Activated CD4-positive, CD25-positive, alpha-beta regulatory T cell (primary cell): ENCODE measurements at places on chromosomes 4 and X.
A peak's percentile ranks its signal among the peaks of the same experiment; 100 is the strongest.

DNA sequence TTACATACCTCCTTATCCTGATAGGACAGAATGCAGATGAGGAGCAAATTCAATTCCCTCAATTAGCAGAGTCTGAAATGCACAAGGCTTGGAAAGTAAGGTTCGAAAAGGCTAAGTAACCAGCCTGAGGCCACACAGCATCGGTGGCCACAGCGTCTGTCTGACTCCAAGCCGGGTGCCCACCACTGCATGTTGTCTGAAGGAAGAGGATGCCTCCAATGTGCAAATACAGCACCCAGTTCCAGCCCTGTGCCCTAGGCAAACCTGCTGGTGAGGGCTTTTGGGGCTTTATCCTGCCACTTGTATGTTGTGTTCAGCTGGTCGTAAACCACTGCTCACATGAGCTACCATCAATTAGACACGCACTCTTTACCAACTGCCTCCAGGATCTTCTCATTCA lies 48.6 kb upstream of the PPP2R2C start:
- DNase-seq, result no peak

DNA sequence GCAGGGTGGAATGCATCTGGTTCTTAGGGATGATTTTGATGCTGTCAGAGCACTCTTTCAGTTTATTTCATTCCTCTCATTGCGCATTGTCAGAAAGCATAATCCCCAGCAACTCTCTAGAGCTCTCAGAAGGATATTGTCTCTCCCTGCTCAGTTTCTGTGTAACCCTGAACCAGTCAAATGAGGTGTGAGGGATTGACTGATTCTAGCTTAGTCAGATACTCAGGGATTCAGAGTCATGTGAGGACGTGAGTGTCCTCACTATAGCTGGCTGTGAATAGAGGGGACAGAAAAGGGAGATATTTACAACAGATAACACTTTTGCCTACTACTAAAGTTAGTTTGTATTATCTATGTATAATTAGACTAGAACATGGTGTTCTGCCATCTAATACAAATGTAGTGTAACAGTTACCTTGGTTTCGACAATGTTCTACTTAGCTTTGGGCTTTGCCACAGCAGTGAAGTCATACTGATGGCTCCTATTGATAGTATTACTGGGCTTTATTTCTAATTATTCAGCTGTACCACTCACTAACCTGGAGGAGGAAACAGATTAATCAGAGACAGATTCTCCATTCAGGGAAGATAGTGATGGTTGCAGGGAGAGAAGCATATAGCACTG lies 19.5 kb downstream of the AP1AR start:
- no peak for DNase-seq

- no peak for DNase-seq
Measured at GRCh38 chr4:81352446-81352835, 119.3 kb downstream of the RASGEF1B start.

GRCh38 chr4:55218041-55218440 lies 92.6 kb upstream of the KDR start:
- DNase-seq, result no peak

GRCh38 chrX:12011075-12011474 lies 127.2 kb upstream of the FRMPD4 start:
- DNase-seq, result no peak

DNA sequence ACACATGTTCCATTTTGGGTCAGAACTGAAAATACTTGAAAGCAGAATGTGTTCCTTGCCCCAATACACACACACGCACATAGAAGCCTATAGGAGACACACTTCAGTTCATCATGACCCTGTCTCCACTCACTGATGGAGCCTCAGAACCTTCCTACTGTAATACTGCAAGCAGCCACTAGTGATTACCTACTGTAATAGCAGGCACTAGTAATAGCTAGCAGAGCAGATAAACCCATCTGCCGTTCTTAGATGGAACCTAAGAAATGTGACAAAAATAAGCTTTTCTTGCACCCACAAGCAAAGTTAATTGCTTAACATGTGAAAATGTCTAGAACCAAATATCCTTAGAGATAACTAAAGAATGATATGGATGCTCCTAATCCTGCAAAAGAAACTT lies 13.6 kb downstream of the AMTN start:
- DNase-seq, result no peak

DNA sequence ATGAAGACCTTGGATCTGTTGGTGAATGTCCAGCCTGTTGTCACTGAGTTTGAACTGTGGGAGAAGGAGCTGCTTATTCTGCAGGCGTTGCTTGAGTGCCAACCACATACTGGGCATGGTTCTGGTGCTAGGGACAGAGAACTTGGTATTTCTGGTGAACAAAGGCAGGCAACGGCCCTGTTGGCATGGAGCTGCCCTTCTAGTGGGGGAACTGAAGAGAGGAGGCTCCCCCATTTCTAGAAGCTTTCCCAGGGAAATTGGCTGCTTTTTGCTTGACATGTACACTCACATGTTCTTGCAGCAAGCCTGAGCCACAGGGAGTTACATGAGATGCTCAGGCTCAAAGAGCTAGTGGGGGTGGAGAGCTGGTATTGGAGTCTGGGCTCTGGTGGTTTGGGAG lies 8.9 kb upstream of the CD38 start:
- DNase-seq, result no peak

- no peak for DNase-seq
Measured at GRCh38 chr4:116055857-116056827, 942.7 kb upstream of the NDST4 start.

DNA sequence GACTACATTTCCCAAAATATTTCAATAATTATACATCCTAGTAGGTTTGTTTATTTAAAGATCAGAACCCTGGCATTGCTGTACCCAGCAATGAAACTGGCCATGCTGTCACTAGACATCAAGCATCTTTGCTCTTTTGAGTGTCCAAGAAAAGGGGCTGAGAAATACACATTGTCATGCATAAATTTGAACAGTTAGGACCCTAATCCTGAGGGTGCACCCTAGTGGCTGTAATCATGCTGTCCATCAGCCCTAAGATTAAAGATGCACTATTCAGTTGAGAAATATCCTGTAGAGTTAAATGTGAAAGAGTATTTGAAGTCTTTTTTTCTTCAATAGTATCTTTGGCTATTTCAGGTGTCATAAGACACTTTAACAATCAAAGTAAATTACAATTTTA lies 108.8 kb downstream of the NFKB1 start:
- DNase-seq, result no peak

- DNase-seq, result no peak
Measured at GRCh38 chr4:112075129-112075753, 70.0 kb upstream of the FAM241A start.

- no peak for DNase-seq
Measured at GRCh38 chrX:16547644-16548043, 102.3 kb upstream of the S100G start.

DNA sequence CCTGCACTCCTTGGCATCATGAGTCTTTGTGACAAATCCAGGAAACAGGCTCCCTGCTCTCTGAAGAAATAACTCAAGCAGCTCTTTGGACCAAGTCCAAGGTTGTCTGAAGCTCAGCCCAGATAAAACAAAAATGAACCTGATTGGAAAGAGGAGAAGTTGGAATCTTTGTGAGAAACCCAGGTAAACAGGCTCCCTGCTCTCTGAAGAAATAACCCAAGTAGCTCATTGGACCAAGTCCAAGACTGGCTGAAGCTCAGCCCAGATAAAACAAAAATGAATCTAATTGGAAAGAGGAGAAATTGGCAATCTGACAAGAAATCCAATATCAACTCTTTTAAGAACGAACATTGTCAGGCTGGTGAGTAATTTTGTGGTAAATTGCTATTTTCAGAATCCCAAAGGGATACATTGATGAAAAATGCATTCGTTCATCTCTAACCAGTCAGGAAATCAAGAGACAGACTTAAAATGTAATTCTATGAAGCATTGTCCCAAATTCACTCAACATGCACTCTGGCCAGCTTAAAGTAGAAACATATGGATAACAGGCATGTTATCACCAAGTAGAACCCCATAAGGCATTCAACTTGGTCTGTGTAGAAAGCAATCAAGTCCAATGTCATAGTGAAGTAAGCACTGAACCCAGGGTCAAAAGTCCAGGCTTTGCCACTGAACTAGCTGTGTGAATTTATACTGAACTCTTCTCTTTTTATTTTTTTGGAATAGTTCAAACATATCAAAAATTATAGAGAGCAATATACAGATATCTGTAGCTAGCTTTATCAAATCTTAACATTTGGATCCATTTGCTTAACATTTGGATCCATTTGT lies 16.8 kb upstream of the NFXL1 start:
- DNase-seq, result no peak

GRCh38 chr4:48173056-48173991 lies 39.3 kb upstream of the TXK start:
- DNase-seq, result no peak

DNA sequence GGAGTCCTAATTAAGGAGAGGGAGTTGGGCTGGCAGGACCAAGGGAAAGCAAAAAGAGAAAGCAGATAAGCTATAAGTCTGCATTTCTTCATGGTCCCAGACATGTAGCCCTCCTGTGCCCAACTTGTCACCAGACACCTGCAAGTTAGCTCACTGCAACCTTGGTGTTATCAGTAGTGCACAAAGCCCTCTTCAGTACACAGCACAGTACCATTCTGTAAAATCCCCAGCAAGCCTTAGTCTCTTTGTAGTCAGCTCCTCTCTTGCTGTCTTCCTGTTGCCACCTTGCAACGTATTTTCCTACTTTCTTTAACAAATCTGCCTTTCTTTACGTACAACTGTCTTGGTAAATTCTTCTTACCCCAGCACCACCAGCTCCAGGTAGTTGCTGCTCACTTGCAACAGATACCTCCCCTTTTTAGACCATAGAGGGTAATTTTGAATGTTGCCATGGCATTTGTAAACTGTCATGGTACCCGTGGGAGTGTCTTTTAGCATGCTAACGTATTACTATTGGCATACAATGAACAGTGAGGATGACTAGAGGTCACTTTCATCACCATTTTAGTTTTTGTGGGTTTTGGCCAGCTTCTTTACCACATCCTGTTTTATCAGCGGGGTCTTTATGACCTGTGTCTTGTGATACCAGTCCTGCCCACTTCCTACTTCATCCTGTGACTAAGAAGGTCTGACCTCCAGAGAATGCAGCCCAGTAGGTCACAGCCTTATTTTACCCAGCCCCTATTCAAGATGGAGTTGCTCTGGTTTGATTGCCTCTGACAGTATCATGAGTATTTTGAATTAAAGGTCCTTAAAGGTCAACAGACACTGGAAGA lies 28.3 kb upstream of the AP1S2 start:
- no peak for DNase-seq

- DNase-seq, result no peak
Measured at GRCh38 chr4:7852568-7853185, 87.0 kb downstream of the AFAP1 start.

- no peak for DNase-seq
Measured at GRCh38 chr4:22334155-22334554, 181.7 kb downstream of the ADGRA3 start.

GRCh38 chrX:73850124-73851013 lies 287.4 kb downstream of the CHIC1 start:
- DNase-seq, result no peak

DNA sequence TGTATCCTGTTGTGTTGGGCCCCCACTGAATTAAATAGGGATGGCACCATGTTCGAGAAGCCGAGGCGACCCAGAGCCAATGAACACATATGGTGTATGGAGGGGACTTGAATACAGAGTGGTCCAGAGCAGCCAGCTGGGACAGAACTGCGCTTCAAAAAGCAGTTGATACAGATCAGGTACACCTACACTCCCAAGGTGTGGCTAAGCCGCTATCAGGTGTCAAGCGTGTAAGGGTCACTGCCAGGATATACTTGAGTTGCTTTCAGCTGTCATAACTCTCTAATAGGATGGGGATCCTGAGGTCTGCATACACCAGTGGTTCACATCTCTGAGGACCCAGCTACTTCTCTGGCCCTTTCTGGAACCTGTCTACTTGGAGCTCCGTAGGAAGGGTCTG lies 3.2 kb upstream of the WDR1 start:
- no peak for DNase-seq

GRCh38 chr4:48963042-48963679 lies 22.9 kb upstream of the CWH43 start:
- peak; percentile 60 for DNase-seq

DNA sequence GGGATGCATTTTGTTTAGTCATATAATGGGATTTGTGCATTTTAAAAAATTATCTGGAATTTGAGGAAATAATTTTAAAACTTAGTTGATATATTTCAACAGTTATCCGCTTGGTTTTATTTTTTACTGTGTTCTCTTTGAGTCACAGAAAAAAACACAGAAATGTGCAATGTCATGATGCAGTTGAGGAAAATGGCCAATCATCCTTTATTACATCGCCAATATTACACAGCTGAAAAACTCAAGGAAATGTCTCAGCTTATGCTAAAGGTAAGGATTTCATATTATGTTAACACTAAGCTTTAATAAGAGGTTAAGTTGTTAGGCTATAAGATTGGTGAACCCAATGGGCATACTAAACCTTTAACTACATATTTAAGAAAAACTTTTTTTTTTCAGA lies 63.9 kb downstream of the HPGDS start:
- DNase-seq, result no peak

DNA sequence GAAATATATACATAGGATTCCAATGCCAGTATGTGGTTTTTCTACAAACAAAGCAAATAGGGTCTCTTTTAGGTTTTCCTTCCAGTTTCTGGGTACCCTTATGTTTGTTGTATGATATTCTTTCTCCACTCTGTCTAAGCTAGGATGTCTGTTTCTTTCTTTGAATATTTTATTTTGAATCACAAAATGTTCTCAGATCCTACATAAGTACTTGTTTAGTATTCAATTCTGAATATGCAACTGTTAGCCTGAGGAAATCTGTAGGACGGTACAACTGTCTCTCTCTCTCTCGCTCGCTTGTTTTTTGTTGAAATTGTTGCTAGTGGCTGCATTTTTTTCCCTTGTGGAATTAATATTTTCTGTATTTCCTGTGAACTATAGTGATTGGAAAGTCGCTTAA lies 163.2 kb downstream of the CCSER1 start:
- no peak for DNase-seq

DNA sequence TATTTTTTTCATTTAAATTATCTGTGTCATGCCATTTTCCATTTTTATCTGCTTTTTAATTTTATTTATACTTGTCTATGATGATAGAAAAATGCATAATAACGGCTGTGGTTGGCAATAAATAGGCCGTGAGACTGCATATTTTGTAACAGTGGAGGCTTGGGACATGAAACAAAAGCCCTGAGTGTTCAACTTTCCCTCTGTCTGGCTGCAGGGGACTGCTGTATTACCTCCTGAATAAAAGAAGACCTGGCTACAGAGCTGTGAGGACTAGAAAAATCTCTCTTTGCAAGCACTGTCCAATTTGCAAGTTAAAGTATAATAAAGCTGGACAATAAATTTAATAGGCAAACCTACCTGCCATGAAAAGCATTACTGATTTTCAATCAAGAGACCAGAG lies 82.1 kb downstream of the MAGEB10 start:
- DNase-seq, result no peak

DNA sequence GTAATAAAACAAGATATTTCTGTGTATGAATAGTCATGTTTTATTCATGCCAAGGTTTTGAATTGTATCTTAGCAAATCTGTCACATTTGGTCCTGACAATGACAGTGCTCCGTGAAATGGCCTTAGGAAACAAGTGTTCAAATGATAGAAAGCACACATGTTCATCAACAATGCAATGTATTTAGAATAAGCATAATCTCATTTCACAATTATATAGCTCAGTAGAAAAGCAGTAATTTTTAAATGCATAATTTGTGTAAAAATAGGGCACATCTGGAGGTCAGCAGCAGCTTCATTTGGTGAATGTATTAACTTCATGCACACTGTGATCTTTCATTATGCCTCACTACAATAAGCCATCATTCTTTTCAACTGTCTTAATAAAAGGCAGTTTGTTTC lies 380.4 kb downstream of the GPM6A start:
- DNase-seq, result no peak

GRCh38 chrX:905848-906566 lies 275.4 kb downstream of the SHOX start:
- DNase-seq, result no peak

- no peak for DNase-seq
Measured at GRCh38 chr4:187474238-187474637, 521.3 kb upstream of the ZFP42 start.
